AG04450 (cell line): ENCODE measurements at places on chromosomes 2 and 18. TPM values are rescaled to one million over a fixed set of nuclear protein-coding genes. Genes with fewer than 3 reads are reported as not detected.

The DIPK1C gene
- polyA plus RNA-seq, result not detected in 2 replicates

The TYW5 gene
- polyA plus RNA-seq, result 5.2 and 6.7 TPM in 2 replicates

The MFSD2B gene
- 0.05 TPM in 1 of 2 replicates, not detected in the other for polyA plus RNA-seq

The NIFK gene
- polyA plus RNA-seq, result 34.1 and 52.8 TPM in 2 replicates

The NCK2 gene
- 18.9 and 20.5 TPM in 2 replicates for polyA plus RNA-seq

The THSD7B gene
- not detected in 2 replicates for polyA plus RNA-seq

The DYNC2LI1 gene
- polyA plus RNA-seq, result 17.7 and 23.3 TPM in 2 replicates

The PIEZO2 gene
- polyA plus RNA-seq, result 2.7 and 2.8 TPM in 2 replicates

The POTEI gene
- not detected in 2 replicates for polyA plus RNA-seq

The ACMSD gene
- not detected in 2 replicates for polyA plus RNA-seq

The GCA gene
- 1.8 and 2.5 TPM in 2 replicates for polyA plus RNA-seq

The STPG4 gene
- polyA plus RNA-seq, result 0.05 and 0.14 TPM in 2 replicates

The SLC19A3 gene
- polyA plus RNA-seq, result not detected in 2 replicates

The FZD7 gene
- polyA plus RNA-seq, result 40.6 and 42.9 TPM in 2 replicates

The SERPINB12 gene
- not detected in 2 replicates for polyA plus RNA-seq

The CEBPZOS gene
- polyA plus RNA-seq, result 42.1 and 50.5 TPM in 2 replicates

The SNTG2 gene
- polyA plus RNA-seq, result 0.06 TPM in 1 of 2 replicates, not detected in the other

The SKA1 gene
- polyA plus RNA-seq, result 3.5 and 6.2 TPM in 2 replicates

The BCL11A gene
- polyA plus RNA-seq, result 1.1 and 1.4 TPM in 2 replicates

The TMEM247 gene
- not detected in 2 replicates for polyA plus RNA-seq

The ZAP70 gene
- 0.06 TPM in 1 of 2 replicates, not detected in the other for polyA plus RNA-seq

The IL1RN gene
- not detected in 2 replicates for polyA plus RNA-seq

The ZNF385B gene
- polyA plus RNA-seq, result not detected in 2 replicates

The GKN1 gene
- polyA plus RNA-seq, result not detected in 2 replicates

The TUBA3E gene
- polyA plus RNA-seq, result not detected in 2 replicates

The DSG4 gene
- not detected in 2 replicates for polyA plus RNA-seq

The GPR45 gene
- polyA plus RNA-seq, result not detected in 2 replicates

The COL6A3 gene
- polyA plus RNA-seq, result 1,384 and 2,107 TPM in 2 replicates

The SRD5A2 gene
- polyA plus RNA-seq, result not detected in 2 replicates

The DCDC2C gene
- not detected in 2 replicates for polyA plus RNA-seq

The LRRC30 gene
- not detected in 2 replicates for polyA plus RNA-seq

The OSR1 gene
- 13.5 and 14.0 TPM in 2 replicates for polyA plus RNA-seq
